ENCODE measurements at places on chromosomes 3 and 15. TPM values are rescaled to one million over a fixed set of nuclear protein-coding genes. Genes with fewer than 3 reads are reported as not detected.
A peak's percentile ranks its signal among the peaks of the same experiment; 100 is the strongest.

Gene NEIL1
- 30.5 TPM for total RNA-seq

Gene MKRN3
- 2.6 TPM for total RNA-seq

Gene PLA1A
- not detected for total RNA-seq

Gene GALNT15
- total RNA-seq, result not detected

DNA sequence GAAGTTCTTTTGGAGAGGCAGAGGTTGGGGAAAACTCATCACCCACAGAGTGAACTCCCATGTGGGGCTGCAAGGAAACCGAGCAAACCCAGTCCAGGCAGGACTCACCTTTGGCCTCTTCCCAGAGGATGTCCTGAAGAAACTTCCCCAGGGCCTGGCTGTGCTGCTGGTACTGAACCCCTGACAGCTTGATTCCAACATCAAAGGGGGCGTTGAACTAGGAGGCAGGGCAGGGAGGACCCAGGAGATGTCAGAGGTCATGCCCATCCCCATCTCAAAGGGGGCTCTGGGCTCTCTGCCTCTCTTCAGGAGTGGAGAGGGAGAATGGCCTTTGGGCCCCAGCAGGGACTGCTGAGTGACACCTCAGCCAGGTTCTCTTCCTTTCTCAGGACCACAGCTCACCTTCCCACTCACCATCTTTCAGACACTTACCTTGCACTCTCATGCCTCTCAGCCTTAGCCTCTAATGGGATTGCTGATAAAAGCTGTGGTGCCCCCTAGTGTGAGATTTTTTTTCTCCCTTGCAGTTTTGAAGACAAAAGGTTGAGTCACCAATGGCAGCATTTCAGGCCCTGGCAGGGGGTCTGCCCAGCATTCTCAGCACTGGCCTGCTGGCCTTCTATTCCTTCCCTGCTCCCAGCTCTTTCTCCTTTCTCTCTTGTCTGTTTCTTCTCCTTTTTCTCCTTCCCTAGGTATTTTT, 6.0 kb downstream of the GHRL start:
- peak; percentile 28 for DNase-seq
- H3K36me3 ChIP-seq, result peaks cover 60% of the 10 kb centered on the region
- no peak overlapping the region for H3K4me3 ChIP-seq
- H3K27ac ChIP-seq, result peak overlapping the region; percentile 21

GRCh38 chr3:193593668-193594030, 641 bp downstream of the OPA1 start:
- peak overlapping the region; percentile 97 for H3K4me3 ChIP-seq
- H3K36me3 ChIP-seq, result peaks cover 13% of the 10 kb centered on the region
- H3K27ac ChIP-seq, result peak overlapping the region; percentile 88
- peaks cover 28% of the 10 kb centered on the region for H3K4me1 ChIP-seq

- no peak overlapping the region for H3K27ac ChIP-seq
- DNase-seq, result no peak
- no peaks in the 10 kb centered on the region for H3K4me1 ChIP-seq
Measured at GRCh38 chr3:50649451-50649931, 25.2 kb upstream of the DOCK3 start.

GRCh38 chr15:80684697-80685096, 10.4 kb upstream of the ABHD17C start:
- no peak overlapping the region for H3K27ac ChIP-seq
- no peak overlapping the region for H3K4me3 ChIP-seq
- H3K27me3 ChIP-seq, result peaks cover 12% of the 10 kb centered on the region
- DNase-seq, result no peak
- H3K36me3 ChIP-seq, result no peaks in the 10 kb centered on the region

GRCh38 chr3:142027735-142028134, 121.6 kb downstream of the TFDP2 start:
- H3K36me3 ChIP-seq, result no peaks in the 10 kb centered on the region
- no peak for DNase-seq
- H3K4me1 ChIP-seq, result no peaks in the 10 kb centered on the region
- no peak overlapping the region for H3K27ac ChIP-seq
- H3K27me3 ChIP-seq, result no peaks in the 10 kb centered on the region

DNA sequence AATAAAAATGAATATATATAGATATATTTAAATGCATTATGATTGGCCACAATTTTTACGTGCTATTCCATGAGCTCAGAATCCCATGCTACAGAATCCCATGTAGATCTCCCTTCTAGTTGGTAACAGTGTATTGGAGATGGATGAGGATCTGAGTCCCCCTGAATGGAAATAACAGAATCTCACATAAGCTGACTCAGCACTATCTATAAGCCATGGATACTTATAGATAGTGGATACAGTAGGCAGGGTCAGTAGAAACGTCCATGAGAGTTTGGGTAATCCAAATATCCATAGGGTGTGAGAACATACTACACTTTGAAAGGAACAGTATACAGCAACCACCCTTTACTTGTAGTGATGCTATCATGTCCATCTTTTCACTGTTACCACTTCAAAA, 375.4 kb downstream of the EPHA6 start:
- no peaks in the 10 kb centered on the region for H3K4me1 ChIP-seq
- H3K27me3 ChIP-seq, result no peaks in the 10 kb centered on the region
- no peak overlapping the region for H3K27ac ChIP-seq
- H3K36me3 ChIP-seq, result no peaks in the 10 kb centered on the region

GRCh38 chr3:113405180-113405579, 36.1 kb downstream of the CFAP44 start:
- peaks cover 11% of the 10 kb centered on the region for H3K36me3 ChIP-seq
- H3K27ac ChIP-seq, result no peak overlapping the region
- no peaks in the 10 kb centered on the region for H3K27me3 ChIP-seq
- H3K4me1 ChIP-seq, result no peaks in the 10 kb centered on the region
- no peak overlapping the region for H3K4me3 ChIP-seq
- no peak for DNase-seq

- H3K4me3 ChIP-seq, result no peak overlapping the region
- H3K27ac ChIP-seq, result no peak overlapping the region
- H3K27me3 ChIP-seq, result no peaks in the 10 kb centered on the region
- H3K36me3 ChIP-seq, result peaks cover 56% of the 10 kb centered on the region
- peaks cover 17% of the 10 kb centered on the region for H3K4me1 ChIP-seq
Measured at GRCh38 chr3:47418167-47419082, 37.6 kb downstream of the PTPN23 start.

GRCh38 chr15:88089024-88089620, 167.4 kb downstream of the NTRK3 start:
- no peak overlapping the region for H3K27ac ChIP-seq
- H3K4me1 ChIP-seq, result no peaks in the 10 kb centered on the region
- H3K27me3 ChIP-seq, result no peaks in the 10 kb centered on the region
- no peaks in the 10 kb centered on the region for H3K36me3 ChIP-seq
- DNase-seq, result no peak

- peaks cover 14% of the 10 kb centered on the region for H3K4me1 ChIP-seq
- H3K4me3 ChIP-seq, result no peak overlapping the region
- no peak overlapping the region for H3K27ac ChIP-seq
- no peaks in the 10 kb centered on the region for H3K36me3 ChIP-seq
- no peaks in the 10 kb centered on the region for H3K27me3 ChIP-seq
Measured at GRCh38 chr3:32880225-32880624, 62.4 kb downstream of the TRIM71 start.

GRCh38 chr15:92391640-92392039, 2.0 kb upstream of the ST8SIA2 start:
- H3K27me3 ChIP-seq, result peaks cover 51% of the 10 kb centered on the region
- no peak for DNase-seq
- no peak overlapping the region for H3K4me3 ChIP-seq
- H3K27ac ChIP-seq, result no peak overlapping the region
- no peaks in the 10 kb centered on the region for H3K4me1 ChIP-seq
- H3K36me3 ChIP-seq, result no peaks in the 10 kb centered on the region

- H3K4me3 ChIP-seq, result no peak overlapping the region
- H3K4me1 ChIP-seq, result no peaks in the 10 kb centered on the region
- no peaks in the 10 kb centered on the region for H3K27me3 ChIP-seq
- H3K27ac ChIP-seq, result no peak overlapping the region
Measured at GRCh38 chr3:149608987-149609386, 48.8 kb downstream of the WWTR1 start.

DNA sequence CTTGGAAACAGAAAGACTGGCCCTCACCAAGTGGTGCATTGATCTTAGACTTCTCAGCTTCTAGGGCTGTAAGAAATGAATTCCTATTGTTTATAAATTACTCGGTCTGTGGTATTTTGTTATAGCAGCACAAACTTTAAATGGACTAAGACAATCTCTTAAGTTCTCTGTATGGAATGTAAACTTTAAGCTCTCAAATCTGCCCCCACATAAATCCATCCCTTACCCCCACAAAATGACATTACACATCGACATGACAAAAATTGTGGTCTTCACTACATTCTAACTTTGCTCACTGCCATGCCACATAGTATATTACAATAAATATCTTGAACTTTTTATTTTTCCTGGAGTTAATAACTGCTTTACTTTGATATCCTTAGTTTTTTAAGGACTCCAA, 121.3 kb downstream of the MYLK start:
- no peaks in the 10 kb centered on the region for H3K36me3 ChIP-seq
- no peaks in the 10 kb centered on the region for H3K4me1 ChIP-seq
- no peak overlapping the region for H3K27ac ChIP-seq

- H3K27me3 ChIP-seq, result no peaks in the 10 kb centered on the region
- no peaks in the 10 kb centered on the region for H3K36me3 ChIP-seq
- DNase-seq, result no peak
- H3K27ac ChIP-seq, result no peak overlapping the region
- H3K4me3 ChIP-seq, result no peak overlapping the region
- H3K4me1 ChIP-seq, result no peaks in the 10 kb centered on the region
Measured at GRCh38 chr3:62604298-62604697, 230.9 kb upstream of the FEZF2 start.
